ENCODE measurements at places on chromosomes 6 and 20. TPM values are rescaled to one million over a fixed set of nuclear protein-coding genes. Genes with fewer than 3 reads are reported as not detected.

GRCh38 chr20:4195499-4195898 lies 180.1 kb upstream of the RNF24 start:
- DNase-seq, result no peak

GRCh38 chr20:472889-473292 lies 10.6 kb upstream of the TBC1D20 start:
- DNase-seq, result no peak

DNA sequence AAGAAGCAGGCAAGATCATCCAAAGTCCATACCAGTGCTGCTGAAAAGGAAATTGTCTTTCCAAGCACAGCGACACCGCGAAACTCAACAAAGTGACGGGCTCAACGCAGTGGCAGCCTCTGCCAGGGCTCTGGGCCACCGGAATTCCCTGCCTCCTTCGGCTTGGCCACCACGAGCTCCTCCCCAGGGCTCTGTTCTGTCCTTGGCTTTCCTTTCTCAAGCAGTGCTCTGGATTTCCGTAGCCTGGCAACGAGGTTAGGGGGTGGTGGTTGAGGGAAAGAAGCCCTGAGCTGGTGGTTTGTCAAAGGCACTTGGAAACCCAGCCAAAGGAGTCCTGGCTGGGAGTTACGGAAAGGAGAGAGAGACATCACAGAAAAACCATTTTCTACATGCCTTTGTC lies 31.2 kb downstream of the PRR18 start:
- DNase-seq, result no peak

GRCh38 chr20:23868321-23868720 lies 11.2 kb downstream of the CST5 start:
- DNase-seq, result no peak

DNA sequence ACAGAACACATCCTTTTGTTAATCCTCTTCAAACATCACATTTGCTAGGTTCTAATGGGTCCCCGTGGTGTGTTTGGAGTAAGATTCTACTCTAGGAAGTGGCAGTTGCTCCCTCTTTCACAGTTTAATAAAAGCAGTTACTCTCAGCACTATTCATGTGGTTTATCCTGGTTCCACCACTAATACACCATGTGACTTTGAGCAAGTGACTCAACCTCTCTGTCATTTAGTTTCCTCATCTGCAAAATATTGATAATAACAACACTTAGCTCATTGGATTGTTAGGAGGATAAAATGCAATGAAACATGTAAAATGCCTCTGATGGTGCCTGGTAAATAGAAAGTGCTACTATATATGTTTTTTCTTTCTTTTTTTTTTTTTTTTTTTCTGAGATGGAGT lies 488.0 kb upstream of the NOX3 start:
- no peak for DNase-seq

- DNase-seq, result no peak
Observed at GRCh38 chr6:147510929-147511590, 2.6 kb downstream of the SAMD5 start.

DNA sequence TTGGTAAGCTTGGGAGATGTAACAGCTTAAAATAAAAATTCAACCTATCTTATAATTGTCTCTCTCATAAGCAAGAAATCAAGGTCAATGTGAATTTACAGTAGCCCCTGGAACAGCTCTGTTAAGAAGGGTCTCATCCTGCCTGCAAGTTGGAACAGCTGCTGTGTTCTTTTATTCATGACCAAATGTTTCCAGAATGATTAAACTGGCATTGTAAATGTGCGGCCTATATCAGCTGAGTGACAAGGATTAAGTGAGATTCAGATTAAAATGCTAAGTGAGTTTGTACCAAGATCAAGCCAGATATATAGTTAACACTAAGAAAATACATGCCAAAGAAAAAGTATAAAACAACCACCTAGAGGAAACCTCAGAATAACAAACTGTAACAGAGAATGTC lies 45.3 kb upstream of the NRSN1 start:
- DNase-seq, result no peak

GRCh38 chr6:104941729-104942091 lies 15.2 kb upstream of the LIN28B start:
- DNase-seq, result no peak

GRCh38 chr6:19444481-19444880 lies 392.7 kb upstream of the ID4 start:
- DNase-seq, result no peak

GRCh38 chr20:33211817-33212424 lies 5.2 kb upstream of the BPIFA3 start:
- no peak for DNase-seq

DNA sequence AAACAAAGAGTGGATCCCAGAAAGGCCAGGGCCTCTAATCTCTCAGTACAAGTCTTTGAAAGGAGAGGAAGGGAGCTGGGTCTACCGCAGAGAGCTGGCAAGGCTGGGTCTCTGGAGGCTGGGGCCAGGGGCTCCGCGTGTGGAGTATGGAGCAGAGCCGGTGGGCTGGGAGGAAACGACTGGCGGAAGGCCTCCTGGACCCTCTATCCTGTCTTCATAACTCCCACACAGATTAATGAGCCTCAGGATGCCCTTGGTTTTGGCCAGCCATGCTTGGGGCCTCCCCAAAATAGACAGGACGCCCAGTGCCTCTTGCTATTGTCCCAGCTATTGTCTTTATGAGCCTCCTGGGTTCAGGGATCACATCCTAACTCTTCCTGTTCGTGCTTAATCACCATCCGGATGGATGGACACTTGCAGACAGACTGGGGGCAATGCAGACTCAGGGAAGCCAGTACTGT lies 306.4 kb downstream of the DHX35 start:
- no peak for DNase-seq

DNA sequence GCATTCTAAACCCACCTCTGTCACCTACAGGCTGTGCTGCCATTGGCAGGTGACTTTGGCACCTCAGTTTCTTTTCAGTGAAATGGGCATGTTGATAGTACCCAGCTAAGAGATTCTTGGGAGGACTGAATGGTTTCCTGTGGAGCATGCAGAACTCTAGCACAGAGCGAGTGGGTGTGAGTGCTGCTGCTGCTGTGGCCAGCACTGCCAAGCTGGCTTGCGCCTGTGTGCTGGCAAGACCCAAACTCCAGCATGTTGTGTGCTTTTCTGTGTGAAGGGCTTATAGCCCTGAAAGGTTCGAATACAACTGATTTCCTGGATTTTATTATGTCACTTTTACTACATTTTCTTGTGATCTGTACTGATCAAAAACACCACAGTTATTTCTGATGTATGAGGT lies 78.1 kb upstream of the KIF25 start:
- no peak for DNase-seq

DNA sequence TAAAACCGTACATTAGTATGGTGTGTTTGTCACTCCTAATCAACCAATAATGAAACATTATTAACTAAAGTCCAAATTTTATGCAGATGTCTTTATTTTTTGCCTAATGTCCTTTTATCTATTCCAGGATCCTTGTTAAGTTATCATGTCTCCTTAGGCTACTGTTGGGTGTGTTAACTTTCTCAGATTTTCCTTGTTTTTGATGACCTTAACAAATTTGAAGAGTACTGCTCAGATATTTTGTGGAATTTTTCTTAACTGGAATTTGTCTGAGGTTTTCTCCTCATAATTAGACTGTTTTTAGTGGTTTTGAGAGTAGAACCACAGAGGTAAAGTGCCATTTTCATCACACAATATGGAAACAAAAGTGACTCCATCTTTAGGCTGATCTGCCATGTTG lies 406.3 kb downstream of the MEI4 start:
- no peak for DNase-seq

- DNase-seq, result no peak
Observed at GRCh38 chr6:83558975-83559374, 46.6 kb downstream of the PRSS35 start.

- DNase-seq, result peak; percentile 48
Observed at GRCh38 chr20:53162251-53162835, 190.2 kb downstream of the TSHZ2 start.

GRCh38 chr6:71446057-71446456 lies 157.4 kb downstream of the OGFRL1 start:
- no peak for DNase-seq

DNA sequence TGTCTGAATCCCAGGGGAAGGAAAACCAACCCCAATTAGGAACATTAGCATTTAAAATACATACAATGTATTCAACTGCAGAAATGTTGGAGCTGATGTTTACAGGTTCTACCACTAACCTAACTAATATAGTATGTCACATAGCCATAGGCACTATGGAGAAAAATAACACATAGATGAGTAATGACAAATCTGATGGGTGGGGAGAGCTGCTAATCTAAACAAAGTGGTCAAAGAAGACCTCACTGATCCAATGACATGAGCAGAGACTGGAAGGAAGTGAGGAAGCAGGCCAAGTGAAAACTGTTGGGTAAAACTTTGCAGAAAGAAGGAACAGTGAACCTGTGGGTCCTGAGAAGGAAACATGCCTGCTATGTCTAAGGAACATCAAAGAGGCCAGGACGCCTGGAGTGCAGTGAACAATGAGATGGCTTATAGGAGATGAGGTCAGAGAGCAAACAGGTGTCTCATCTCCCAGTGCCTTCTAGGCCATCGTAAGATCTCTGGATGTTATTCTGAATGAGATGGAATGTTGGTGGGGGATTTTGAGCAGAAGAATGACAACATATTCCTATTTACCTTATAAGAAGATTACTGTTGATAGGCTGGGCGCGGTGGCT lies 135.7 kb downstream of the ALDH8A1 start:
- DNase-seq, result no peak

- DNase-seq, result no peak
Observed at GRCh38 chr6:132733814-132734213, 20.0 kb upstream of the VNN1 start.

DNA sequence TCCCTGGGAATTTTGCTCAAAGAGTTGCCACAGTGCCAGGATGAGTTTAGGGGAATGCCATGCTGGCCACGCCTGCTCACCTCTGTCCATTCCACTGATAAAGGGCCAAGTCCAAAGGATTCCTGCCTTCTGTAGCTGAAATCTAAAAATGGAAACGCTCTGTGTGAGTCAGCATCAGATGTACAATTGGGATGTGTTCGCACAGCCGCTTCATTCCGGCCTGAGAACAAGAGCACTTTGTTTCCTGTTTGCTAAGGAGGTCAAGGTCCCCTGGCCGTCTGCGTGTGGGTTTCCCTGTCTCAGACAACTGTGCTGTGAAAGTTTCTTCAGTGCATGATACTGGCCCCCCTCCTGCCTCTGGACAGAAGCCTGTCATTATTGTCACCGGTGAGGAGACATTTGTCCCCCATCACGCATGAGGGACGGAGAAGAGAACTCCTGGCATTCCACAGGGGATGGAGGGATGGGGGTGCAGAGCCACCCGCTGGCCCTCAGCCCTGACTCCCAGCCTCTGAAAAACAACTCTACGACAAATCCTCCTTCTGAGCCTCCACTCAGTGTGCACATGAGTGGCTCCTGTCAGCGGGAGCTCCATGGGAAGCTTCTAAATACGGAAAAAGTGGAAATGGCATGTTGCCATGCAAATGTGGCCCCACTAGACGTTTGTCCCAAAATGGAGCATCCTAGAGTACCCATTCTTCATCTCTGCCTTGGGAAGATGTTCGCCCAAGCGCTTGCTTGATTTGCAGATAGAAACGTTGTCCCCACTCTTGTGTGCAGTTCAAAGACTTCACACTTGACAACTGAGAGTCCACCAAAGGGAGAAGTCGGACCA lies 143.5 kb upstream of the AFDN start:
- DNase-seq, result peak; percentile 74

The MAS1 gene
- total RNA-seq, result under 0.01 TPM

The TPD52L1 gene
- 77.6 TPM for total RNA-seq

The RNF182 gene
- under 0.01 TPM for total RNA-seq

The SNTA1 gene
- 27.6 TPM for total RNA-seq

The NKAIN4 gene
- not detected for total RNA-seq

Data from uterus (tissue), 4 donors.